Nucleus accumbens (tissue), 56 donors: ENCODE measurements at places on chromosomes 6 and 20.
A peak's percentile ranks its signal among the peaks of the same experiment; 100 is the strongest.

- no peak for DNase-seq
Measured at GRCh38 chr6:111552958-111553357, 52.7 kb downstream of the TRAF3IP2 start.

DNA sequence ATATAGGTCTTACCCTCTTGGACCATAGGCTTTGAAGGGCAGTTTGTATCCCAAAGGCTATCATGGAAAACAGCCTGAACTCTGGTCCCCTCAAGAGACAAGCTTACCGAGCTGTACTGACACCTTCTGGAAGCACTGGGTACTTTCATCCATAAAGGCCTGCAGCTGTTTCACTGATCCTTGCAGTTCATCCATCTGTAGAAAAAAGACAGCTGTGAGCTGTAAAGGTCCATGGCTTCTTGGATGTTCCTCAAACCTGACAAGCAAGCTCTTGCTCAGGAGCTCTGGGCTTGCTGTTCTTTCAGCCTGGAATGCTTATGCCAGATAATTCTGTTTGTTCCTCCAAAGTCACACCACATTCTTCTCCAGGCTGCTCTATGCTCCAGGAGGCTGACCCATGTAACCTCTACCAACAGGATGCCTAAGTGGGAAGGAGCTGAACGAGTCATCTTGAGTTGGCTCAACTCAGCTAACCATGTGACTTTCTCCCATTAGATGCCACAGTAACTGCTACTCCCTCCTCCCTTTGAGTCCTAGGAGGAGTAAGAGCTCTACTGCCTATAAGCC lies 8.8 kb upstream of the NDRG3 start:
- DNase-seq = peak; percentile 39

- DNase-seq = no peak
Measured at GRCh38 chr20:42484790-42485375, 704.8 kb downstream of the PTPRT start.

DNA sequence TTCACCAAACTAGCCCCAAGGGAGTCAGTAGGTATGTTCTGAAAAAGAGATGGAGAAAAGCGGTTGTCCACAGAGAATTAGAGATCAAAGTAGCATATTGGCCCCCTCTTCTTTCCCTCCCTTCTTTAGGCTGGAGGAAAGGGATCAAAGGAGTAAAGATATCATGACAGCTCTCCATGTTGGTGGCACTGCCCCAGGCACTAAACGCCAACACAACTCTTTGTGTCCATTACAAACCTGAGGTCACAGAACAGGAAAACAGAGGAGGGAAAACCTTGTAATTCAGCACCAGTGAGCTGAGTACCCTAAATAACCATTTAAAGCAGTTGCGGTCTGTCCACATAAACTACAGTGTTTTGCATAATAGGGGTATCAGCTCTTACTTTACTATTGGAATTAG lies 113.0 kb upstream of the TFAP2D start:
- DNase-seq = no peak

DNA sequence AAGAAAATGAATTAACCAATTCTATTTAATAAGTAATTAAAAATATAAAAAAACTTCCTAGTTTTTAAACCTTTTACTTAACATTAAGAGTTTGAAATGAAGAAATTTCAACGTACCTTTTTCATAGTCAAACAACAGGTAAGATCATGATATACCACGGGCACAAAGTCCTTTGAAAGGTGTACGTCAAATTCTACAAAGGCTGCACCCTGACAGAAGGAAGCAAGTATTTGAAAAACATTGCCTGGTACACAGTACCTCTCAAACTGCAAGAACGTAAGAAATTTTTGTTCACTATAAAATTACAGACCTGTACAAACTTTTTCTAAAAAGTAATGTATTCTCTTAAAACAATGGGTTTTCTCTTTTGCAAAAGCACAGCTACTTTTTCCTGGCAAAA lies 180.2 kb upstream of the SHLD1 start:
- no peak for DNase-seq

- no peak for DNase-seq
Measured at GRCh38 chr20:51125780-51126179, 102.9 kb upstream of the KCNG1 start.

DNA sequence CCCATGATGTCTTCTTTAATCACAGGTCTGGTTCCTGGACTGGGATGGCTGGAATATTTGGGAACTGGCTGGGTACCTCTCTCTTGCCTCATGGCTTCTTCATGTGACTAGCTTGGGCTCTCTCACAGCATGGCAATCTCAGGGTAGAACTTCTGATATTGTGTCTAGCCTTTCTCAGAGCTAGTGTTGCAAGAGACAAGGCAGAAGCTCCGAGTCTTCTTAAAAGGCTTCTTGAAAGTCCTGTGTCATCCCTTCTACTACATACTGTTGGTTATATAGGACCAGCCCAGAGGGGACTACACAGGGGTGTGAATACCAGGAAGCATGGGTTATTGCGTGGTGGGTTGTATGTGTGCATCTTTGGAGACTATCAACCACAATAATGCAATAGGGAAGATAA lies 23.3 kb downstream of the BCAS1 start:
- no peak for DNase-seq

GRCh38 chr6:14754751-14755513 lies 490.9 kb upstream of the JARID2 start:
- no peak for DNase-seq

DNA sequence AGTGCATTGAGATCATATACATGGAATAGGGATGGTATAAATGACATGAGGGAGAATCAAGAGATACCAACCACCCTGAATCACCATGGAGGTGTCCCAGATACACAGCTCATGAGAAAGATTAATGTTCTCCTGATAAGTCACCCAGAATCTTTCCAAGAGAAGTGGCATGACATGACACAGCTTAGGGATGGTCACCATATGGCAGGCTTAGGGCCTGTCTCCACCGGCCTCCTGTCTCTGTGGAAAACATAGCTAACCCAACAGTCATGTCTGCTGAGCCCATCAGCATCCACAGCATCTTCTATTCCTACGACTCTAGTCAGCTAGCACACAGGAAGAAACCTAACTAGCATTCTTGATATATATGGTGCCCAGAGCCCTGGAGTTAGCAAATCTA lies 133.3 kb downstream of the IPCEF1 start:
- DNase-seq = no peak

GRCh38 chr20:9912858-9913434 lies 74.1 kb upstream of the PAK5 start:
- DNase-seq = peak; percentile 7

GRCh38 chr20:16349523-16350260 lies 223.6 kb downstream of the KIF16B start:
- DNase-seq = no peak

- no peak for DNase-seq
Measured at GRCh38 chr20:10344953-10345352, 89.1 kb downstream of the MKKS start.

GRCh38 chr6:52418606-52419005 lies 1.5 kb upstream of the EFHC1 start:
- no peak for DNase-seq

DNA sequence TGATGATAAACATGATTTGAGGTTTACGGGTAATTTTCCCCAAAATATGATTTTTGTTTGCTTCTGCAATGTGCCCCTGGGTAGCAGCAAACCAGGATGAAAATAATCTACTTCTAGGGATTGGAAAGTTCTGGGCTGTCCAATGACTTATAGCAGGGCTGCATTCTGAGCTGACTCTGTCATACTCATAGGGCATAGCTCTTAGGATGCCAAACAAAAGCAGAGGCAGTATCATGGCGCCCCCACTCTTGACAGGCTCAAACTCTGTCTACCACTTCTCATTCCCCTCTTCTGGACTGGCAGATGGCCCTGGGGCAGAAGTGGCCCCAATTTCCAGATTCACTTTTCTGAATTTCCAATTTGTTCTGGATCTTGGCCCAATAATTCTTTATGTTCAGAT lies 10.3 kb downstream of the SERPINB1 start:
- DNase-seq = no peak

DNA sequence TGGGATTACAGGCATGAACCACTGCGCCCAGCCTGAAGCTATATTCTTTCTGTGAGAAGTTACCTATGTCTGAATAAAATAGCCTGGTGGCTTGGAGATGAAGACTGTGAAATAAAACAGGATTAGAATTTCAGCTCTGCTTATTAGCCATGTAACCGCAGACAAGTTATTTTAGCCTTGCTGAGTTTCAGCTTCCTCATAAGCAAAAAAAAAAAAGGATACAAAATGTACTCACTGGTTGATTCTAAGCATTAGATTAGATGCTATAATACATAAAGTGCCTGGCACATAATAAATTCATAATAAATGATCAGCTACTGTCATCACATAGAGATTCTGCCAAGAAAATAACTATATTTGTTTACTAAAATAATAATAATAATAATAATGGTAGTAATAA lies 98.8 kb downstream of the EPB41L2 start:
- no peak for DNase-seq

DNA sequence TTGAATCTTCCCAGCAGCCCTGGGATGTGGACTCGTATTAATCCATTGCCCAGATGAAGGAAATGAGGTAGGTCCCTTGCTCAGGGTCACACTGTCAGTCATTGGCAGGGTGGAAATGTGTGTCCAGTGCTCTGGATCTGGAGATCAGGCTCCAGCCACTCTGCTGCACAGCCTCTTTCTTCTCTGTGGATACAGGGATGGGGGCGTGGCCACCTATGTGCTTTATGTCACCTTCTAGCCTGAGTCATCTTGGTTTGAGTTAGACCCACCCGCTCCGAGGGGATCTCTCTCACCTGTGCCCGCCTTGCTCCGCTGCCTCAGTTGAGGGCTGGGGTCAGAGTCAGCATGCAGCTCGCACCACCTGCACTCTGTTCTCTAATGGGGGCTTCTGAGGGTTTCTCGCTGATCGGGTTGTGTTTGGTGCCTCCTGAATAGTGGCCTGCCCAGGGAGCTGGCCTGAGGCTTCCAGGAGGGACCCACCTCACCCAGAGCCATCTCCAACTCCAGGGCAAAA lies 80.0 kb downstream of the TCP11 start:
- DNase-seq = no peak

- DNase-seq = no peak
Measured at GRCh38 chr6:160344271-160344670, 3.9 kb upstream of the SLC22A3 start.

GRCh38 chr20:58308680-58309527 lies 611 bp upstream of the RAB22A start:
- DNase-seq = no peak

DNA sequence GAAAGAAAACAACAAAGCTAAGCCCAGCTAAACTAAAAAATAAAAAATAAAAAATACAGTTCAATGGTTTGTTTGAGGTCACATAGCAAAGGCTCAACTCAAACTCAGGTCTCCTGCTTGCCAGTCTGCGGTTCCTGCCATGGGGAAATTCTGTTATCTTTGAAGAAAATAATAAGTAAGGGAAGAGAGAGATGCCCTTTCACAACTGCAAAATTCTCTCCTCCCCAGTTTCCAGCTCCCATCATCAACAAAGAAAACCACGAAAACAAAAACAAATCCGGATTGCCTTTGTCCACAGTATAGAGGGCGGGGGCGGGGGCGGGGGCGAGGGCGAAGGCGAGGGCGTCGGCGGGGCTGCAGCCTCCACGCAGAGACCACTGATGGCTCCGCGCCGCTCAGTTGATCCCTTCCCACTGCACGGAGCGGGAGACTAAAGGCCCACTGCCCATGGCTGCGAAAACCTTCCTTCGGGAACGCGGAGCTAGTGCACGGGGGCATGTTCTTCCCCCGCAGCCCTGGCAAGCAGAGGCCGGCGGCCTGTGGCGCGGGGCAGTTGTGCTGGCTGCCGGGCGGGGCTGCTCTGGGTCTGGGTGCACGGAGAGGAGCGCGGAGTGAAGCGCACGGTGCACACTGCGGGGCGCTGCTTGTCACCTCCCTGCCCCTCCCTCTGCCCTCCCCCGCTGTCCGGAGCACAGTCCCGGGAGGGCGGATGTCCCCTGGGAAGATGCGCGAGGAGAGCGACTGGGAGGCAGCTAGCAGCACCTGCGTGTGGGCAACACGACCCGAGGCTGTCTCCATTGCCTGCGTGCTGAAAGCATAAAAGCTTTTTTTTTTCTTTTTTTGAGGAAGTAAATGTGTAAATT lies 54.1 kb upstream of the TPD52L1 start:
- peak; percentile 68 for DNase-seq

GRCh38 chr6:120395784-120396183 lies 938.5 kb downstream of the TBC1D32 start:
- DNase-seq = no peak

DNA sequence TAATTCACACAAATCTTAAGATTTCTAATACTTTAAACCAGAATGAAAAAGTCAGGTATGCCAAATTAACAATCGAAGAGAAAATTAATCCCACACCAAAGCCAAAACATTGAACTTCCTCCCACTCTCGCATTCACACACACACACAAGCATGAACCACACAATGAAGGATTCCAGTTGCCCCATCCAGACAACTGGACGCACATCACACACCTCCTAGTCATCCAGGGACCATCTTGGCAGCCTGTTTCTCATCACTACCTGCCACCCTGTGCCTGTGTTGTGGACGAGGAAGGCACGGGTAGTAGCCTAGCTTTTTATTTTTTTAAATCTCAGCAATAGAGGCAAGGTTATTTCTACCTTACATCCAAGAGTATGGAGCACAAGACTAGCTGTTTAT lies 15.2 kb downstream of the B4GALT5 start:
- no peak for DNase-seq

- DNase-seq = no peak
Measured at GRCh38 chr6:26241033-26241895, 123.7 kb upstream of the BTN3A2 start.

DNA sequence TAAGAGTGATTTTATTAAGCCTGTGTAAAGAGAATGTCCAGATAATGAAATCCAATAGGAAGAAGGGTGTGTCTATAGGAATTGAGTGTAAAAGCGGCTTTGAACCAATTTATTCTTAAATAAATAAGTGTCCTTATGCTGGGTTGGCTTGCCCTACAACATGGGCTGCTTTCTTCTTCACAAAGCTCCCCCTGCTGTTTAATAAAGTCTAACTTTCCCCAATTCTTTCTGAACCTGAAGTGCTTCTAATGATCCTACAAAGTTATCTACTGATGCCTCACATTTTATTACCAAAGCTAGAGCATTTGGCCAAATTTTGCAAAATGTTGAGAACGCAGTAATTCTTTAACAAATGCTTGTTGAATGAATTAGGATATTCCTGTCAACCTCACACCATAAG lies 36.3 kb upstream of the SIRT5 start:
- no peak for DNase-seq

DNA sequence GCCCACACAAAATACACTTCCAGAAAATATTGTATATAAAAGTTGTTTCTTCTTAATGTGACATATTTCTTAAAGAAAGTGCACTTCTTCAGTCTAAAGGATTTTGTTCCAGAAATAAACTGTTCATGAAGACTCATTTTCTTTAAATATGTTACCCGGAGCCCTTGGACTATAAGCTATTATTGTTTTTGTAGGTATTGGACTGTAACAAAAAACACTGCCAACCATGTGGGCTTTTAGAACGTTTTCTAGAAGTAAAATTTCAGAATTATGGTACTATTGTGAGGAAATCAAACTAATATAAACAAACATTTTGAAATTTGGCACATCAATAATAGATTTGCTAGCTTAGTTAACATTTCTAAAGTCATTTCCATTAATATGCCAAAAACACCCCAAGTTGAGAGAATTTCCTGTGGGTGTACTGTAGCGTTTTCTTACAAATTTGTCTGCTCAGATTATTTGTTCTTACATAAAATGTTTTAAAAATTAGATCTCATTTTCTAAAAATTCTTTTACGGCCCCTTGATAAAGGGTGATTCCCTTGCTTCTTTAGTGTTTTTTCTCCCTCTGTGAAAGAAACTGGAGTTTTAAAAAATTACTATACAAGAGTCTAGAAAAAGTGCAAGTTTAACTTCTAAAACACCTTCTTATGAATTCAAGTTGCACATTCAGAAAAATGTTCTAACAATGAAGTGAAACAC lies 3.4 kb downstream of the NKX2-4 start:
- no peak for DNase-seq
